Uterus (tissue), 4 donors: ENCODE measurements at places on chromosomes 6 and 20. TPM values are rescaled to one million over a fixed set of nuclear protein-coding genes. Genes with fewer than 3 reads are reported as not detected.

- no peaks in the 10 kb centered on the region for H3K36me3 ChIP-seq
- no peak for DNase-seq
- no peak overlapping the region for H3K27ac ChIP-seq
- H3K27me3 ChIP-seq = no peaks in the 10 kb centered on the region
- no peak overlapping the region for H3K4me3 ChIP-seq
- peaks cover 22% of the 10 kb centered on the region for H3K4me1 ChIP-seq
Measured at GRCh38 chr6:24933868-24934401, 1.8 kb downstream of the RIPOR2 start.

The AVP gene
- total RNA-seq = not detected

DNA sequence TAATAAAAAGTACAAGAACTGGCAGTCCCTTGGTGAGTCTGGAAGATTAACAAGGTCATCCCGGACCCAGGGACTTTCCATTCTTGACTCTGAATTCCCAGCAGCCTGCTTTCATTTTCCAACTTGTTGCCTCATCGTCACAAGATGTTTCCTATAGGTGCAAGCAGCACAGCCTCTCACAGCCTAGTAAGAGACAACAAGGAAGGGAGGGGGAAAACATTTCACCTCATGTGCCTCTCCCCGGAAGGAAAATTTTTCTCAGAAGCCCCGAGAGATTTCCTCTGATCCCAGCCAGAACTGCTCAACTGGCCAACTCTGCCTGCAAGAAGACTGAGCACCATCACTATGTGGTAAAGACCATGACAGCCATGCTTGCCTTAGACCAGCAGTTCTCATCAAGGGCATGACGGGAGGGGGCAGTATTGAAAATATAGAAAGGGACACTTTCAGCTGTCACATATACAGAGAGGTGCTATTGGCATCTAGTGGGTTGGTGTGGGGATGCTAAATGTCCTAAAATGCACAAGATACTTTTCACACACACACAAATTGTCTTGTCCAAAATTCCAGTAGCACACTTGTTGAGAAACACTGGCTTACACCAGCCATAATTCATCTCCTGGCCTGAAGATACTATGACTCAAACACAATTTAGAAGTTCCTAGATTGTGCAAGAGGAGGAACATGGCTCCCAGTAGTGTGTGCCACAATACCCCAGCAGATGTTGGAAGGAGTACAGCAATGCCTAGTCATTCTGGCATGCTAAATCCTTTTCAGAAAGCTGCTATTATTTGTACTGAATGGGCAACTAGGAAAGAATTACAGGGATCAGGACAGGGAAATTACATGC lies 10.8 kb upstream of the WTAP start:
- DNase-seq = peak; percentile 65
- H3K27me3 ChIP-seq = no peaks in the 10 kb centered on the region
- H3K4me3 ChIP-seq = no peak overlapping the region
- H3K4me1 ChIP-seq = no peaks in the 10 kb centered on the region

The NRN1 gene
- total RNA-seq = 5.8 TPM

The OPN5 gene
- total RNA-seq = not detected

GRCh38 chr20:53939572-53940359 lies 130.6 kb downstream of the BCAS1 start:
- peak; percentile 84 for DNase-seq
- H3K36me3 ChIP-seq = no peaks in the 10 kb centered on the region
- no peaks in the 10 kb centered on the region for H3K27me3 ChIP-seq
- peak overlapping the region; percentile 45 for H3K27ac ChIP-seq
- H3K4me3 ChIP-seq = no peak overlapping the region
